ENCODE measurements at places on chromosomes 11 and 22. TPM values are rescaled to one million over a fixed set of nuclear protein-coding genes. Genes with fewer than 3 reads are reported as not detected.

KLHL35 gene
- total RNA-seq: 3.8 TPM

PNPLA3 gene
- total RNA-seq: 2.9 TPM

TIGD3 gene
- total RNA-seq: not detected

INTS4 gene
- 24.1 TPM for total RNA-seq

LINC01488 gene
- total RNA-seq: not detected

CDK2AP2 gene
- total RNA-seq: 22.1 TPM

APOBEC3C gene
- 5.2 TPM for total RNA-seq

CAVIN3 gene
- 323 TPM for total RNA-seq

PRDM10 gene
- total RNA-seq: 8.0 TPM

XNDC1N gene
- total RNA-seq: 3.5 TPM

FXYD6 gene
- 0.98 TPM for total RNA-seq

SMC1B gene
- 0.09 TPM for total RNA-seq

PHETA2 gene
- 29.8 TPM for total RNA-seq

LMNTD2 gene
- total RNA-seq: not detected

MPPED2 gene
- total RNA-seq: not detected

GALNT18 gene
- total RNA-seq: 2.4 TPM

ANO3 gene
- 0.98 TPM for total RNA-seq

KAT5 gene
- total RNA-seq: 59.1 TPM

CNTF gene
- total RNA-seq: 0.82 TPM

KCNJ11 gene
- not detected for total RNA-seq

B3GAT1 gene
- not detected for total RNA-seq

AIFM3 gene
- total RNA-seq: 0.45 TPM

OR8G5 gene
- total RNA-seq: not detected

OR10A2 gene
- not detected for total RNA-seq

LDLRAD3 gene
- 10.8 TPM for total RNA-seq

PPP1R14B gene
- total RNA-seq: 42.1 TPM

APOA1 gene
- total RNA-seq: 70.3 TPM

TRIM64 gene
- not detected for total RNA-seq

HRAS gene
- total RNA-seq: 44.4 TPM

MRGPRF gene
- total RNA-seq: 41.8 TPM

ST14 gene
- not detected for total RNA-seq

MMP8 gene
- total RNA-seq: not detected

OLFML1 gene
- total RNA-seq: 27.1 TPM

NPAS4 gene
- not detected for total RNA-seq

PISD gene
- 25.5 TPM for total RNA-seq

PRSS23 gene
- 410 TPM for total RNA-seq

PPARA gene
- total RNA-seq: 24.4 TPM

OR2D2 gene
- total RNA-seq: not detected

STX5 gene
- 42.8 TPM for total RNA-seq

NLRP14 gene
- not detected for total RNA-seq

F2 gene
- not detected for total RNA-seq

SLC6A5 gene
- not detected for total RNA-seq

RAB3IL1 gene
- total RNA-seq: 50.7 TPM

C11orf16 gene
- total RNA-seq: not detected
